Naive thymus-derived CD4-positive, alpha-beta T cell (primary cell): ENCODE measurements at places on chromosomes 1 and 21. TPM values are rescaled to one million over a fixed set of nuclear protein-coding genes. Genes with fewer than 3 reads are reported as not detected.

Gene COL11A1
- polyA plus RNA-seq, result not detected

Gene AADACL3
- not detected for polyA plus RNA-seq

Gene TTC22
- polyA plus RNA-seq, result 3.3 TPM

Gene FAM72B
- polyA plus RNA-seq, result 0.27 TPM

Gene TRAF5
- polyA plus RNA-seq, result 29.0 TPM

Gene MYBPHL
- not detected for polyA plus RNA-seq

Gene THEM5
- not detected for polyA plus RNA-seq

Gene RIMS3
- 2.2 TPM for polyA plus RNA-seq

Gene OR2L3
- not detected for polyA plus RNA-seq

Gene TMIGD3
- not detected for polyA plus RNA-seq

Gene KIF17
- polyA plus RNA-seq, result not detected

Gene VCAM1
- not detected for polyA plus RNA-seq

Gene TMEM269
- polyA plus RNA-seq, result not detected

Gene CYP4X1
- not detected for polyA plus RNA-seq

DNA sequence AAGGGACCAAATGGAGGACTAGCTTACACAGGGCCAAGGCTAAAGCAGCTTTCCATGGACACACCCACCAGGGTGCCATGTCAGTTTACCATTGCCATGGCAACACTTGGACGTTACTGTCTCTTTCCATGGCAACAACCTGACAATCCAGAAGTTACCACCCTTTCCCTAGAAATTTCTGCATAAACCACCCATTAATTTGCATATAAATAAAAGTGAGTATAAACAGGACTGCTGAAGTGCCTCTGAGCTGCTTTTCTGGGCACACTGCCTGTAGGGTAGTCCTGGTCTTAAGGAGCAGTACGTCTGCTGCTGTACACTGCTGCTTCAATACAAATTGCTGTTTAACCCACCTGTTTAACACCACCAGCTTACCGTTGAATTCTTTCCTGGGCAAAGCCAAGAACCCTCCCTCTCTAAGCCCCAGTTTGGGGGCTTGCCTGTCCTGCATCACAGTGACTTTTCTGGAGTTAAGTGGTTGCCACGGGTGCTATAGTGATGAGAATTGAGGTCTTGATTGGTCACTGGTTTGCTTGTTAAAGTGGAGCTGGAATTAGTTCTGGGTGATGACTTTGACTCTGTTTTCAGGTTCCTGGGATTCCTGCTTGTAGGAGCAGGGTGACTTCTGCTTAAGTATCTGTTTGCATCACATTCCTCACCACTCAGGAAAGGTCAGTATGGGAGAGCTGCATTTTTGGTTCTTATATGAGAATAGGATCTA is 83.2 kb downstream of the CLDN17 start:
- DNase-seq, result no peak

GRCh38 chr1:86324130-86324822 is 71.8 kb downstream of the ODF2L start:
- no peak for DNase-seq

DNA sequence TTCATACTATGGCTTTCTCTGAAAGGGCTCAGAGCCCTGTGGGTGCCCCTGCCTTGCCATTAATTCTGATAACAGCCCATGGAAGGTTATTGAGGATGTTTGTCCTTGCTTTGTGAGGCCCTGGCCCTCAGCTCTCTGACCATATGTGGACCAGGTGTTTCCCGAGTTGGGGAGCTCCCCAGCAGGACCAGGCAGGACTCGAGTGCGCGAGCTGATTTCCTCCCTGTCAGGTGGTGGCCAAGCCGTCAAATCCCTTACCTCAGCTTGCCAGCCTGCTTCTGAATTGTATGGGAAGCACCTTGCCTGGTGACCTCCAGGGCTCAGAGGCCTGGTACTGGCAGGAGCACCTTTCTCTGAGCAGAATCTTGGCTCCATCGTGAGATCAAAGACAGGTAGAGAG is 17.9 kb upstream of the SDE2 start:
- DNase-seq, result no peak

- no peak for DNase-seq
Observed at GRCh38 chr1:28909198-28909597, 5.2 kb upstream of the EPB41 start.

DNA sequence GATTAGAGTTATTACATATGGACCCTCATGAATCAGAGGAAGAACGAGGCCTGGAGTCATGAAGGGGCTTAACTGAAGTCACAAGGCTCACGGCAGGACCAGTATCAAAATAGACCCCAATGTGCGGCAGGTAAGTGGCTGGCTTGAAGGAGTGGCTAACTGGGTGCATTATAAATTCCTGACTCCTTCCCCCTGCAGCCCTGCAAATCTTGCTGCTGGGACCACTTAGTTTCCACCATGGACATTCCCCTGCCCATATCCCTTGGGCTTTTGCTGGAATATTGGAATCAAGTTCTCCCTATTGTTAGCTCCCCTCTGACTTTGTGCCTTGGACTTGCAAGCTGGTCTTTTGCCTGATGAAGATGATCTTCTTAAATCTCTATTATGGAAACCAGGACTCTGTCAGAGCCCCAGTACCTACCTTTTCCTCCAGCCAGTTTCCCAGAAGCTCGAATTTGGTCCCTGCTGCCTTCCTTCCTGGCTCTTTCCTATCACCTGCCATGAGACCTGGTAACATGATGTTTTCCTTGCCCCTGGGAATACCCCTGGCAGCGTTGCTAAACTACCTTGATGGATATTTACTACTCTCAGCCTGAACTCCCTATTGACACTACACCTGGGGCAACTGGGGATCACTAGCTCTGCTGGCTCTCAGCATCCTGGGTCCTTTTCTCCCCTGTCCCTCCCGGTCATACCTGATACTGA is 156.0 kb upstream of the JUN start:
- DNase-seq, result no peak

DNA sequence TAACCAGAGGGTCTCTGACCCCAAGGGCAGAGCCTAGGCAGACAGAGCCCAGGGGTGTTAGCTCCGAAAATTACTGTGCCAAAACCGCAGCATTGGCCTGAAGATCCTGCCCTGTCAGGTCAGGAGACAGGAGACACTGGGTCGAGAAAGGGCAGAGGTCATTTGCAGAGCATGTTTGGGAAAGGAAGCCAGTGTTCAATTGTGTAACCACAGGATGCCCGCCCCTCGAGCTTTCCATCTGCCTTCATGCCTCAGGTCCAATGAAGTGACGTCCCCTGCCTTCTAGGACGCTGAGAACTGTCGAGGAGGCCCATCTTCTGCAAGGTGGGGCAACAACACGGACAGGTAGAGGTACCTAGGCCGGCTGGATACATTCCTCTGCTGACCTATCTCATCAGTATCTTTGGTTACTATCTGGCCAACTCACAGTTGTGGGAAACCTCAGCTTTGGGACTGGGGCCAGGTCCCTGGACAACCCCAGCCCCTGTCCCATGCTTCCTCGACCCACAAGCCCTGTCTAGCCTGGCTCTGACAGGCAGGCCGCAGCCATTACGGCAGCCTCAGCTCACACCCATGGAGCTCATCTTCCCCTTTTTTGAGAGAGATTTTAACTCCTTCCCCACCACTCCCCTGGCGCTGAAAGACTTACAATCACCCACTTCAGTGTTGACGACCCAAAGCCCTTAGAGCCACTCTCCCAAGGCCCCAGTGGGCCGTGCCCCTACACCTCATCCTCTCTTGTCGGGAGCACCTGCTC is 1.3 kb downstream of the ARL8A start:
- no peak for DNase-seq

DNA sequence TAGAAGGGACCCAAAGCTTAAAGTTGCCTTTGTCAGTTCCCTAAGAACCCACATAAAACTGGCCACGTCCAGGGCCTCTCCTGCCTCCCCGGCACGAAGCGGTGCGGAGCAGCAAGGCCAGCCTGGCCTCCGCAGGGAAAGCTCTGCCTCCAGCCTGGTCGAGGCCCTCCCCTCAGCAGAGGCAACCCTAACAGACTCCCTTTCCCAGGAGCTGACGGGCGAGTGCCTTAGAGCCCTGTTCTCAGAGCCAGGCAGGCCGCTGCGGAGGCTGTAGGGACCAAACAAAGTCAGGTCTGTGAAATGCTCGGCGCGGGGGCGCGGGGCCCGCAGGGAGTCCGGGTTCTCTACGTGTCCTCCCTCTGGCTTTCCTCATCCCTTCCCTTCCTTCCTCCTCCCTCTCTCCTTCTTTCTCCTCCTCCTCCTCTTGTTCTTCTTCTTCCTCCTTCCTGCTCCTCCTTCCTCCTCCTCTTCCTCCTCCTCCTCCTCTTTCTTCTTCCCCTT is 40.7 kb downstream of the RIPK4 start:
- DNase-seq, result no peak

- no peak for DNase-seq
Observed at GRCh38 chr1:76110666-76111065, 36.1 kb downstream of the ST6GALNAC3 start.

- DNase-seq, result no peak
Observed at GRCh38 chr1:69688193-69688592, 120.5 kb downstream of the LRRC7 start.

- DNase-seq, result no peak
Observed at GRCh38 chr1:209704584-209704983, at the start of gene HSD11B1. TSS of gene HSD11B1 (plus strand) at chr1:209704846. CDS start at chr1:209704943, 97 bp downstream.

DNA sequence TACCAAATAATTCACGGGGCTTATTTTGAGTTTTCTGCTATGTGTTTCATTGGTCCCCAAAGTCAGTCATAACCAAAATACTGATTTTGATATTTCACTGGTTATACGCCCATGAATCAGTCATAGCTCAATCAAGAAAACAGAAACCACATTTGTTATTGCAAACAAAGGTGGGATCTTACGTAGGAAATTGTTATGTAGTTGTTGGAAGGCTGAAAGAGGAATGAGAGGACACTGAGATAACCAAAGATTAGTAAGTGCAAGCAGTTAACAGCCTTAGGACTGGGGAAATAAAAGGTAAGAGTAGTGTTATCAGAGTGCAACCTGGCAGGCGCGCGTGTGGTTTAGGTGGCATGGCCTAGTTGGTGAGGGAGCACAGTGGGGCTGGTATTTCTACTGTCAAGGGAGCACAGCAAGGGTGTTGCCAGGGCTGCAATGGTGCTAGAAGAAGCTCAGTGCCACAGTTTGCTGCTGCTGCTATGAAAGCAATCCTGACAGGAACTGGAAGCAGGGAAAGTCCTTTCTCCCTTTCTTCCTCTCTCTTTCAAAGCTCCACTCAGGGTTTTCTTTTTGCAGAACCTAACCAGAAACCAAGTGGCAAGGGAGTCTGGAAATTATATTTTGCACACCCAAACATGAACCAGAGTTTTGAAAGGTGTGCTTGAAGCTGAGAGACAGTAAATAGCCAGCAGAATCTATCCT is 33.7 kb downstream of the RTCA start:
- no peak for DNase-seq

- DNase-seq, result no peak
Observed at GRCh38 chr1:203440771-203441170, 34.8 kb upstream of the PRELP start.

DNA sequence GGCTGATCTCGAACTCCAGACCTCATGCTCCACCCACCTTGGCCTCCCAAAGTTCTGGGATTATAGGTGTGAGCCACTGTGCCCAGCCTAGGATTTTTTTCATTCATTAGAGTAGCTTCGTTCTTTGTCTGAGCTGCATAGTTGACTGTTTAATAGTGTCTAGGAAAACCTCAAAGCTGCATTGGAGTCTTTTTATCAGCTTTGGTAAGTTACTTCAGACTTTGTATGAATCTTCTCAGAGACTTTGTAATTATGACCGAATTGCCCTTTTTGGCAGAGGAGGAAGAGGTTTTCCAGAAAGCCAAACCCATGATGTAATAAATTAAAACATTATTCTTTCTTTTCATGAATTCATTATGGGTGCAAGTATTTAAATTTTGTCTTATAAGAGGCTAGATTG is 5.1 kb downstream of the DNAJB4 start:
- DNase-seq, result no peak

- DNase-seq, result no peak
Observed at GRCh38 chr1:181326348-181326747, 157.0 kb upstream of the CACNA1E start.

DNA sequence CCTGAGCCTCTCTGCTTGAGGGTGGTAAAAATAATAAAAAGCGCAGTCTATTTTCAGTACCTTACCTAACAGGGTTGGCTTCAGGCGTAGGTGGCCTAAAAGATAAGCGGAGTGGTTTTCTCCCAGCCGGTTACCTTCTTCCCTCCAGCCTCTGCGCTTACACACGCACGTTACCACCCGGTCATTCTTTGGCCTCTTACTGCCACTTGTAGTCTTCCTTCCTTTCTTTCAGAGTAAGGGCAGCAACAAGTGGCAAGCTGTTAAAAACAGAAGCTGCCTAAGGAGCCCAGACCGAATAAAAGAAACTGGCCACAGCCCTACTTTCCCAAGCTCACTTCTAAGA is 35.4 kb downstream of the CLCA1 start:
- no peak for DNase-seq

DNA sequence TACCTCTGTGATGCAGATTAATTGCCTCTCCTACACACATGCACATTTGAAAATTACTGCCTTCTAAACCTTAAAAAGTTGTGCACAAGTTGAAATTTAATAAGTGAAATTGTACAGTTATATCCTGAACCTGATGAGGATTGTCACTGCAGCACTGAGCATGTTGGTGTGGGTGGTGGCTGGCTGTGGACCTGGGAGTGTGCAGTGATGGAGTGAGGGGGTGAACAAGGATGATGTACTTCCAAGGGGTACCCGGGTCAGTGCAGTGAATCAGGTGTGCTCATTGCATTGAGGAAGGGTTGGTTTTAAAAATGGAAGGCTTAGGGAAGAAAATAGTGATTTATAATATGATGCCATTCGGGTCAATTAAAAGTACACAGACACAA is 24.1 kb downstream of the DIP2A start:
- DNase-seq, result no peak

- DNase-seq, result no peak
Observed at GRCh38 chr1:45846931-45847330, 43.5 kb downstream of the MAST2 start.

- DNase-seq, result no peak
Observed at GRCh38 chr1:11156963-11157362, 32.2 kb upstream of the ANGPTL7 start.

DNA sequence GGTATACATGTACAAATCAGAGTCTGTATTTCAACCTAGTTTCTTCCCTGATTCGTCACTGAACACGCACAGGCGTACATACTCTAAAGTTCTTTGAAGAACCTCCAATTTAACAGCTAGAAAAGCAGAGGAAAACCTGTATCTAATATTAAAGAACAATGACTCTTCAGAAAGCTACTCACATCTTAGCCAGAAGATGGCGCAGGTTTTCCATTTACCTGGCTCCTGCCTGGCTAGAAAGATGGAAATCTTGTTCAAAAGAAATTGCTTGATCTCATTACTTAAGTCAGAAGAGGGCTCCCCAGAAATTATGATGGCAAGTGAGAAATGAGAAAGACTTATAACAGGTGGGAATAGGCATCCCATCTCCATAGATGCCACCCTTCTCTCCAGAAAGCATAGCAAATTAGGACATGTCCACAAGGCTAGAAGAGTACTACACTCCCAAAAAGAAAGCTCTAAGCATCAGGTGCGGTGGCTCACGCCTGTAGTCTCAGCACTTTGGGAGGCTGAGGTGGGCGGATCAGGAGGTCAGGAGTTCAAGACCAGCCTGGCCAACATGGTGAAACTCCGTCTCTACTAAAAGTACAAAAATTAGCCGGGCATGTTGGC is 19.0 kb upstream of the L1TD1 start:
- peak; percentile 22 for DNase-seq

DNA sequence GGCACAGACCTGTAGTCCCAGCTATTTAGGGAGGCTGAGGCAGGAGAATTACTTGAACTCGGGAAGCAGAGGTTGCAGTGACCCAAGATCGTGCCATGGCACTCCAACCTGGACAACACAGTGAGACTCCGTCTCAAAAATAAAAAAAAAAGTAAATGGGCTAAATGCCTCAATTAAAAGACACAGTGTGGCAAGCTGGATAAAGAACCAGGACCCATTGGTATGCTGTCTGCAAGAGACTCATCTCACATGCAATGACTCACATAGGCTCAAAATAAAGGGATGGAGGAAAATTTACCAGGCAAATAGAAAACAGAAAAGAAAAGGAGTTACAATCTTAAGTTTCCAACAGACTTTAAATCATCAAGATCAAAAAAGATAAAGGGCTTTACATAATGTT is 40.3 kb downstream of the ACBD6 start:
- no peak for DNase-seq
